ENCODE measurements at places on chromosomes 2 and 18.

- DNase-seq: no peak
Observed at GRCh38 chr2:118801151-118801550, 46.3 kb downstream of the EN1 start.

DNA sequence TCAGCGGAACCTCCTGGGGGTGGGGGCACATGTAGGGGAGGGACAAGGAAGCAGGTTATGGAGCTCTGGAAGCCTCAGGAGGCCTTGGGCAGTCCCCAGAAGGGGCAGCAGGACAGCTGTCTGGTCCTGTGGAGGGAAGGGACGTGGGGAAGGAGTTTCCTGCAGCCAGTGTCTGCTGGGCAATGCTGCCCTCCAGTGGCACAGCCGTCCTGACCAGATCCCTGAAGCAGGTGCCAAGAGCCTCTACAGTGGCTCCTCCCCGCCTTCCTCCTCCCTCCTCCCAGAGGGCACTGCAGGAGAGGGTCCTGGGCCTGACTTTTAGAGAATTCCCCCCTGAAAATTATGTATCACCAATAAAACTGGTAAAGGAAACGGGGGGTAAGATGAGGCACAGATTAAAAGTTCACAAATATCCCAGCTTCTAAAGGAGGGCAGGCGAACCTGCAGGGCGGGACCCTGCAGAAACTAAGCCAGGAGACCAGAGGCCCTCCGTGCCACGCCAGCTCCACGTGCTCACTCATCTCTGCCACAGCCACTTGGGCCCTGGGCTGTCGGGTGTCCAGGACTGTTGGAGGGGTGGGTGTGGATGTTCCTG lies 258.5 kb downstream of the TWIST2 start:
- DNase-seq: peak; percentile 24

DNA sequence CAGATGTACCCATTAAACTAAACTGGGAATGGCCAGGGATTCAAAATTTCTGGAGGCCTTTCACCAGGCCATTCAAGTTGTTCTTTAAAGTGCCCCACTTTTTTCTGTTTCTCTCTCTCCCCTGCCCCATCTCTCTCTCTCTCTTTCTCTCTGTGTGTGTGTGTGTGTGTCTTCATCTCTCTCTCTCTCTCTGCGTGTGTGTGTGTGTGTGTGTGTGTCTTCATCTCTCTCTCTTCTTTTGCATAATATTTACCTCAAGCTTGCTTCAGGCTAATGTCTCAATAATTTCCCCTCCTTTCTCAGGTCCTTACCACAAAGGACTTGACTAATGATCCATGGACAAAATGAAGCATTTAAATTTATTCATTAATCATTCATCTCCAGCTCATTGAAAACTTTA lies 164.2 kb upstream of the KLHL14 start:
- DNase-seq: no peak

- DNase-seq: peak; percentile 89
Observed at GRCh38 chr2:235605312-235606003, 111.6 kb downstream of the AGAP1 start.

- DNase-seq: no peak
Observed at GRCh38 chr2:181760521-181760920, 80.2 kb upstream of the NEUROD1 start.

DNA sequence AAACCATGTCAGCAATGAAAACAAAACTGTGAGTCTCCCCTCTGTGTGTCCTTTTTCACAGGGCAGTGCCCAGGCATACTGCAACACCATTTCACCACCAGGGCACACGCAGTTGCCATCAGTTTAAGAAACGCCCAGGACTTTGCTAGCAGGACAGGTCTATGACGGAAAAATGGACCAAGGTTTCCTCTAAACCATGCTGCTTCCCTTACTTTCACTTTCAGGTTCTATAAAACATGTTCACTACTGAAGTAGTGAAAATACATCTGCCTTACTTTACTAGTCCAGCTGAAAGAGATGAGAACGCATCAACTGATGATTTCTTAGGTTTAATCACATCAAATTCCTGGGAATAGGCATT lies 110.5 kb downstream of the TCF4 start:
- DNase-seq: no peak

DNA sequence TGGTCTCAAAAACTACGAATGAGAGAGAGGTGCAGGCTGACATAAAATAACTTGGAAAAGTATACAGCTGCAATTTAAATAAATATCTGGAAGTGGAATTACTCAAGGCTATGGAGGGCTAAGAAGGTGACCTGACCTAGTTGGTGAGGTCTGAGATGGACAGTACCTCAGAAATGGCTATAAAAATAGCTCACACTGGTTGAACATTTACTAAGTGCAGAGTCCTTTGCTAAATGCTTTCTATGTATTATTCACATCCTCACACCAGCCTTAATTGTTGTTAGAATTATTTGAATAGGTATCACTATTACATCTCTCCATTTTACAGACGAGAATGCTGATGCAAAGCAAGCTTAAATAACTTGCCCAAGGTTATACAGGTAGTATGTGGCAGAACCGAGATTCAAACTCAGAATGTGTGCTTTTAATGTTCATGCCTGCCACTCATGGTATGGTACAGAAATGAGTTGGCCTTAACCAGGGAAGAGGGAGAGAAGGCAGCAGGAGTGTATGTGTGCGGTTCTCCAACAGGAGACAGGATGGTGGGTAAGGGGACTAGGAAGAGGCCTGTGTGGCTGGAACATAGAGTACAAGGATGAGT lies 37.4 kb downstream of the MRPL44 start:
- no peak for DNase-seq

DNA sequence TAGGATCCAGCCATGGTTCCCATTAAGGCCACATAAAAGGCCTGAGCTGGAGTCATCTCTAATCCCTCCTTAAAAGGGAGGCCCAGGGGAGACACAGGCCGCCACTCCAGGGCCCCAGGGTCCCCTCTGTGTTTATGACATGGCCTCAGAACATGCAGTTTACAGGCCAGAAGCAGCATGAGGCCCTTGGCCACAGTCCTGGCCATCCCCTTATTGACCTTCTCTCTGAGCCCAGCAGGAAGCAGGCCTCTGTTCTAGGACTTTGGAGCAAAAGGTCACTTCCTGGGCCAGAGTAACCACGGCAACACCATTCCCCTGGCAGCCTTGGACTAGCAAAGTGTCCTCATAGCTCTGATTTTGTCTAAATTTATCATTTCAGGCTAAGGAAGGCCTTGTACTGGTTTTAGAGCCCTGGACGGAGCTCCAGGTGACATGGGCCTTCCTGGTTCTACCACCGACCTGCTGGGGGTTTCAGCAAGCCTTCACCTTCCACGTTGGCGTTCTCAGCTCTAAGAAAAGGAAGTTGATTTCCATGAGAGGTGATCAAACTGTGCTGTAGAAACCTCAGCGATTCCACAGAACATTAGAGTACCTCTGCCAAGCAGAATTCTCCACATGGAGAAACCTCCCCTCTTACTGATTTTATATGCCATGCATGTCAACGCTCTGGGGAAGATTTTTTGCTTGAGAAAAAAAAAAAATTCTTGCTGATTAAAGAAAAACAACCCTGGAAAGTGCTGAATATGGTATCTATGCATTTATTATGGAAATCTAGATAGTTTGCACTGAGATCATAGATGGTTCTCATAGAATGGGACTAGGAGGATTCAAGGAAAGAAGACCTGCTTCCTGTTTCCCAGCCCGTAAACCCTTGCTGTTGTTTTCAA lies 53.7 kb downstream of the HS1BP3 start:
- no peak for DNase-seq

All from NCI-H1436 (cell line).